ENCODE measurements at places on chromosomes 11 and 22.

DNA sequence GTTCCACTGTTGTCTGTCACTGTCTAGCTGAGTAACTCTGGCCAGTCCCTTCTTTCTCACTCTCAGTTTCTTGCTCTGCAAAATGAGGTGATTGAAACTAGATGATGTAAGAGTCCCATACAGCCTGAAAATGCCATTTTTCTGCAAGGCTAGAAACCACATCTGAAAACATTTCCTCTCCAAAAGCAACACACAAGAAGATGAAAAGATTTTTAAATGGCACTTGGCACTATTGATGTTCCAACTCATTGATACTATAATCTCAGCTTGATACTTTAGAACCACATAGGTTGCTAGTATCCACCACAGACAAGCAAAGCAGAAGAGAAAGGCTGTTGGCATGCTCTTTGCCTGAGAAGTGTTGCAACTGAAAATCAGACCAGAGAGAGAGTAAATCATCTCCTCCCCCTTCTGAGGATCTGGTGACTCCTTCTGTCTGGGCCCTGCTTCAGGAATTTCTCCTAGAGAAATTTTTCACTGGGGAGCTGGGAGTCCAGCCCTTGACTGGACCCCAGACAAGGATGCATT, 1217.9 kb downstream of the LRRC4C start:
- DNase-seq = no peak

GRCh38 chr11:111334532-111335502, 36.5 kb downstream of the POU2AF3 start:
- DNase-seq = no peak

GRCh38 chr11:87033561-87033960, 4.2 kb upstream of the TMEM135 start:
- DNase-seq = no peak

DNA sequence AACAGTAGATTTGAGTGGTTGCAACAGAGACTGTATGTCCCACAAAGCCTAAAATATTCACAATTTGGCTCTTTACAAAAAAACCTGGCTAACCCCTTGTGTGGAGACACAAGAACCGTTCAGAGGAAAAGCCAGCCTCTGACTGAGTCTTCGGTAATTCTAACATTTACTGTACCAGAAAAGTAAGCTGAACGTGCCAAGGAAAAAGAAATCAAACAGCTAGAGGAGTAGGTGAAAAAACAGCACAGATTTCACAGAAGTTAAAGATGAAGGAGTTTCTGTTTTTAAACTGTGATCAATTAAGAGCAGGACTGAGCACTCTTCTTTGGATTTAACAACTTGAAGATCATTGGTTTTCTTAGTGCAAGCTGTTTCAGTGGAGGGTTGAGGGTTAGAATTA, 424.7 kb upstream of the KIRREL3 start:
- DNase-seq = no peak

DNA sequence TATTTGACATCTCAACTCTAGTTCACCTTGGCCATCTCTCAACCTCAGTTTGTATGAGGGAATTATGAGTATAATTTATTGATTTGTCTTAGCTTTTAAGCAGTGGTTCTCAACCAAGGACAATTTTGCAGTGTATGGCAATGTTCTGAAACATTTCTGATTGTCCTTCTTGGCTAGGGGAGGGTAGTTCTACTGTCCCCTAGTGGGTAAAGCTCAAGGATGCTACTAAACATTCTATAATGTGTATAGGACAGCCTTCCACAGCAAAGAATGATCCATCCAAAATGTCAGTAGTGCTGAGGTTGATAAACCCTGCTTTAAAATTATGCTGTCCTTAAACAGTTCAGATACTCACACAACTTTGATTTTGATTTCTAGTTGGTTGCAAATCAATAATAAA, 78.1 kb upstream of the ALKBH3 start:
- no peak for DNase-seq

GRCh38 chr22:27212617-27213177, 555.3 kb downstream of the MIAT start:
- no peak for DNase-seq

DNA sequence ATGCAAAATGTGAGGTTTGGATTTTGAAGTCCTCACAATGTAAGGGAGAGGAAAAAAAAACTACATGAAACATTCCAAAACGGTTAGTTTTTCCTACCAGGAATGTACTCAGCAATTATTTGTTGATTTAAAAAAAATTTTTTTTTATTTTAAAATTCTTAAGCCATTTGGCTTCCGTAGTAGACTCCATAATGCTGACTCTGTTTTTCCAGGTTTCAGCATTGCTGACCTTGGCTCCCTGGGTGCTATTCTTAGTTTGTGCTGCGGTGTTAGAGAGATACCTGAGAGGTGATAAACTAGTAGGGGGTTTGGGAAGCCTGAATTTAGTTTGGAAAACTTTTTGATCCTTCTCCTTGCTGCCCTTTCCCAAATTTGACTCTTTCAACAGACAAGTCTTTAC, 10.6 kb downstream of the STT3A start:
- DNase-seq = no peak

DNA sequence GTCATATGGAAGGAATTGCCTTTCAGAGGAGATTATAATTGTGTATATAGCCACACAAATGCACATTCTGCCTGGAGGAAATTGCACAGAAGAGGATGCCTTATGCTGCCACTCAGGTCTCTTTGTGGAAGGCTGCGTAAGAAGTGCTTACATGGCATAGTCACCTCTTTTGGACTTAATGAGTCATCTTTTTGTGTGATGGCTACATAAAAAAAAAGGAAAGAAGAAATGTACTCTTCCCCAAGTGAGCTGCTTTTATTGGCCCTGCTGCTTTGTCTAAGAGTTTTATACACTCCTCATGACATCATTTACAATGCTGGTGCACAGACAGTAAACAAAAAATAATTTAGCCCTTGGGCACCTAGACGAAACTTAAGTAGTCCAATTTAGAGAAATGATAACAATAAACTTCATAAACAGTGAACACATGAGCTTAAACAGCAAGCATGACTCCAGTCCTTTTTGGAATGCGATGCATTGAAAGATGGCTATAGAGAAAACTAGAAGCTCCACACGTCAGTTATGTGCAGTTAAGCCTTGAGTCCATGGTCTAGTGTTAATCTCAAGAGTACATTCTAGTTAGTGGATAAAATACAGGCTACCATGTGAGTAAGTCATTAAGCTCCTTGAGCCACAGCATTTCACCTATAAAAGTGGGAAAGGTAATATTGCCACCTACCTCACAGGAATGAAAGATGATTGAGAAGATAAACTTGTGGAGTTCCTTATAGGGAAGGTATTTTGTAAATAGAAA, 12.0 kb downstream of the CSTPP1 start:
- no peak for DNase-seq

DNA sequence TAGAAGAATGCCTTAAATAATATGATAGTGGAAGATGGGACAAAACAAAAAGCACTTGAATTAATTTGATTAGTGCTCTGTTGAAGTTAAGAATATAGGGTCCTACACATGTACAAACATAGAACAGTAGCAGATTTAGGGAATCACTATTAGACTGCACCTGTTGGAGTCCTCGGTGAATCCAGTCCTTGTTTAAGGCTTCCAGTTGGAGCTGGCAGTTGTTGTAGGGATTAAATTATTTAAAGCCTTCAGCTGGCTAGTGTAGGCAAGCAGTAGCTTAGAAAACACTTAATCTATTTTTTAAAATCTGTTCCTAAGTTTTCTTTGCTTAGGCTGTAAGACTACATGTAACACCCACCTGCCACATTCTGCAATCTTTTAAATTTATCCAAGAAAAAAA, 24.5 kb upstream of the CSTF3 start:
- no peak for DNase-seq

- no peak for DNase-seq
These were observed 119.7 kb downstream of the CWF19L2 start for GRCh38 chr11:107337917-107338316.

DNA sequence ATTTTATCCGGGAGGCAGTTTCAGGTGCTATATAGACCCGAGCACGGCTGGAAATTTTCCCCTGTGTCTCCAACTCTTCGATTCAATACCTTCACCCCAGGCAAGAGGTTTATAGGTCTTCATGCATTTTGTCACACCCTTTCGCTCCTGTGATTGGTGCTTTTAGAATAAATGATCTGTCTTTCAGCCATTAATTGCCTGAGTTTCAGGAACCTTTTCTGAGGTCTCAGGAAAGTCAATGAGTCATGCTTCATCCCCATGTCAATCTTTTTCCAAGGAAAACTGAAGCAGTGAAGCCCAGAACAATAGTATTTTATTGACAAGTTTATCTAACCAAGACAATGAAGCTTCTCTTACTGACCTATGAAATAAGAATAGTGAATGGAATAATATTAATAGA, 29.9 kb downstream of the FAM181B start:
- no peak for DNase-seq

DNA sequence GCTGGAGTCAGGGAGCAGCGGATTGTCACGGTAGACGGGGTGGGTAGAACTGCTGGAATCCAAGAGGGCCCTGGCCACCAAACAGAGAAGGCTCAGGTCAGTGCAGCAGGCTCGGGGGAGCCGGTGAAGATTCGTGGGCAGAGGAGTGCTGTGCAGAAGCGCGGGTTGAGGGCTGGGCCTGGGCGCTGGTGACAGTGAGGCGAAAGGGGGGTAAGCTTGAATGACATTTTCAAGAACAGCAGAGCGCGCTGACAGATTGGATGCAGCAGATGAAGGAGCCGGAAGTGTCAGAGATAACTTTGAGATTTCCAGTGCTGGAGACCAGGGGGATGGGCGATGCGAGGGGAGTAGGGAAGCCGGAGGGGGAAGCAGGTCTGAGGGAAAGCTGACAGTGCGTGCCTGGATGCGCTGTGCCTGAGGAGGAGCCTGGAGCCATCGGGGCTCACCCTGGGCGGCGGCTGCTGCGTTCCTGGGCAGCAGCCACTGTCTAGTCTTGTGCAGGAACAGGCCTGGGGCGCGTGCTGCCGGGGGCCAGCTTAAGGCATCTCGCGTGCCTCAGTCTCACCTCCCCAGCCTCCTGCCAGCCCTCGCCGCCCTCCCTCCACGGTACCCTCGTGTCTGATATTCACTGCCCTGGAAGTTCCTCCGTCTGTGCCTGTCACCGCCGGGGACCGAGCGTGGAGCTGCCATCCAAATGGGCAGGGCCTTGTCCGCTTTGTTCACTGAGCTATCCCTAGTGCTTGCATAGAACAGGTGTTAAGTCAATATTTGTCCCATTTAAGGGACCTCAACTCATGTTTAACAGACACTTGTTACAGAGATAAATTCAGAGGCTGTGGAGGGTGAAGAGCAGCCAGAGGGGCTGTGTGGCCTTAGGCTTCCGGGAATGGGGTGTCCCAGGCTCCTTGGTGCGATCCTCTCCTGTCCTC, 5.2 kb downstream of the GRIK4 start:
- no peak for DNase-seq

DNA sequence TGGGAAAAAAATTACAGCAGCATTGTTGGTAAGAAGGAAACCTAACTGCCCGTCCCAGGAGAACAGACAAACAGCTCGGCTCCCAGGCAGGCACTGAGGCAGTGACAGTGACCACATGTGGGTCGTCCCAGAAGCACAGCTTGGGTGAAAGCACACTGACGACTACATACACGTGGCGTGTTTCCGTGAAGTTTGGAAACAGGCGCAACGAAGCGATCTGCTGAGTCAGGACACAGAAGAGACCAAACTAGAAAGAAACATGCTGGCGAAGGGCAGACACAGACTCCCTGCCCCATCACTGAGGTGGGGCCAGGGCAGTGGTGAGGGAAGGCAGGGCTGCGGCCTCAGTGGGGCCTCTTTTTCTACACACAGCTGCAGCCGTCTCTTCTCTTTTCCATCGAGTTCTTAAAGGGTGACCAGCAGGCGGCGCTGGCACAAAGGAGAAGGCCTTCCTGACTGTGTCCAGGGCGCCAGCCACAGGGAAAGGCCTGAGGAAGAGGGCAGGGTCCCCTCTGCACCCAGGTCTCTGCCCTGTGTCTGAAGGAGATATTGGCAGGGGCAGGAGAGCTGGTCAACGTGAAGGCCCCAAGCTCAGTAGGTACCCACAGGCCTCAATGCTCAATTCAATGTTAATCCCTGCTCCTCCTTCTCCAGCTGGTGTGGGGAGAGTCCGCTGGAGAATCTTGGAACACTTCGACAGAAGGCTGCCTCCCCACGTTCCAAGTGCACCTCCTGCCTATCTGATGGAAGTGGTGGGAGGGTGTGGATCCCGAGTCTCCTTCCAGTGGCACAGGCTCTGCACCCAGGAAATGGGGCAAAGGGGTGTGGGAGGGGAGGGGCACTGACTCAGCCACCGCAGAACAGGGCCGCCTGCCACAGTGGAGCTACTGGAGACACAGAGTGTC, 19.9 kb downstream of the CARS1 start:
- DNase-seq = peak; percentile 32

DNA sequence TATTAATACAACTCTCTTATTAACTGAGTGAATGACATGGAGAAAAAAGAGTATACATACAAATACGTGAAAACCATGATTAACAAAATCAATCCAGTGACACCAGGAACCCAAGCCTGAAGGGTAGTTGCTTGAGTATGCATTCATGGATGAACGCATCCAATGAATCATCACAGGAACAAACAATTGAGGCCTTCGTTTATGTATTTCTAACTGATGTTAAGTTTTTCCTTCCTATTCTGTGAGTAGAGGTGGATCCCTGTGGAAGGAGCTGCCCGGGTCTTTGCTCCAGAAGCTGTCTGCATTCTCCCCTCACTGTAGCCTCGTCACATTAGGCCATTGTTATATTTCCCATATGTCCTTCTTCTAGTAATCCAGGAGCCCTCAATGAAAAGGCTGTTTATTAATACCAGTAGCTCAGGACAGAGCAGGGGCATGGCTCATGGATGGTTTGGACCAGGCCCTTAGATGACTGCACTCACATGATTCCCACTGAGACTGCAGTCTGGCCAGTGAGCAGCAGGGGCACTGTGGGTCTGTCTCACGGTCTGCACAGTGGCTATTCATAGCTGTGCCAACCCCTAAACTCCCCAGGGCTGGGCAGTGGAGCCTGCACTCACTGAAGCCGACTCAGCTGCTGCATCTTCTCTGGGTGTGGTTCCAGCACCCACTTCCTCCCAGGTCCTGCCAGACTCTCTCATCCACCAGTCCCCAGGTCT, 128.1 kb upstream of the TOP3B start:
- no peak for DNase-seq

DNA sequence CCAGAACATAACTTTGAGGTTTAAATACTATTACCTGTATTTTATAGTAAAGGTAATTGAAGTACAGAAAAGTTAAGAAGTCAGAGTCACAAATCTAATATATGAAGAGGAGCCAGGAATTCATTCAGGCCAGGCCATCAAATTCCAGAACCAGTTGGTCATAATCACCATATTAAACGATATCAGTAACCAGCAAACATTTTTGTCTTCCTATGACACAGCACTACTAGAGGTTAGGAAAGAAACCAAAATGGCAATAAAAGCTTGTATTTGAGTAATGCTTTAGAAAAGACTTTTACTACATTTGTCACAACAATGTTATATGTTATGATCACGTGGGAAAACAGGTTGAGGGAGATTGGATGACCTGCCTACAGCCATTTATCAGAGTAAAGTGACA, 62.2 kb downstream of the DKK3 start:
- DNase-seq = no peak

GRCh38 chr11:14449302-14449714, 50.3 kb downstream of the COPB1 start:
- no peak for DNase-seq

- no peak for DNase-seq
These were observed 4.1 kb downstream of the MMP20 start for GRCh38 chr11:102620818-102621561.

- no peak for DNase-seq
These were observed 11.9 kb downstream of the RBFOX2 start for GRCh38 chr22:36016684-36017083.

GRCh38 chr22:17787241-17787640, 13.0 kb upstream of the BID start:
- no peak for DNase-seq
